ENCODE measurements at places on chromosomes 5 and 9. TPM values are rescaled to one million over a fixed set of nuclear protein-coding genes. Genes with fewer than 3 reads are reported as not detected.
A peak's percentile ranks its signal among the peaks of the same experiment; 100 is the strongest.

GRCh38 chr9:112548051-112548440 is 61.4 kb downstream of the KIAA1958 start:
- no peak overlapping the region for H3K27ac ChIP-seq
- DNase-seq, result no peak
- no peaks in the 10 kb centered on the region for H3K36me3 ChIP-seq
- no peaks in the 10 kb centered on the region for H3K4me1 ChIP-seq

DNA sequence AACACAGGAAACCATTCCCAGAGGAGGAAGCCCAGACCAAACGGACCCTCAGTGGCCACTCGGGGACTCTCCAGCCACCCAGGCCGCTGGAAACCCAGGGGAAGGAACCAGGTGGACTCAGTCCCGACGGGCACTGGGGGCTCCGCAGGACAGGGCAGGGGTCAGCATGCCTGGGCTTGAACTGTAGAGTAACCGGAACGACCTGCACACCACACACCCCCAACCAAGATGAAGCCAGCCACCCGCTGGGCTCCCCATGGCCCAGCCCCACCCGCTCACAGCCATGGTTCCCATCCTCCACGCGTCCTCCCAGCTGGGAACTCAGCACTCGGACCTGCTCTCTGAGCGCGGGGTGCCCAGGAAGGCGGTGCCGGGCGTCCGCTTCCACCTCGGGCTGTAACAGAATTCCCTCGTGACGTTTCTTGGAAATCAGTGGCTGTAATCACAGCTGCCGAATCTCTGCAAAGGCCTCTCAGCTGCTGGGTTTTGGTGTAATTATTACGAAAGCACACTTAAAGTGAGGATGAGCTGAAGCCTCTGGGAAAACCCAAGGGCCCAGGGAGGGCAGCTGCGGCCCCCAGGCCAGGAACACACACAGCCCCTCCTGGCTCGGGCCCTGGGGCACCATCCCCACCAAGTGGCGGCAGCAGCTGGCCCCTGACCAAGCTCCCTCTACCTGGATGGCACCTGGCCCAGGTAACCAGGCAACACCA is 13.8 kb downstream of the NACC2 start:
- H3K36me3 ChIP-seq, result no peaks in the 10 kb centered on the region
- H3K27me3 ChIP-seq, result no peaks in the 10 kb centered on the region
- peaks cover 18% of the 10 kb centered on the region for H3K4me1 ChIP-seq
- H3K4me3 ChIP-seq, result no peak overlapping the region
- DNase-seq, result no peak

- H3K4me1 ChIP-seq, result peaks cover 29% of the 10 kb centered on the region
- H3K4me3 ChIP-seq, result peak overlapping the region; percentile 44
- H3K27me3 ChIP-seq, result peaks cover 61% of the 10 kb centered on the region
- no peak overlapping the region for H3K27ac ChIP-seq
Measured at GRCh38 chr9:93960221-93960970, 5.2 kb upstream of the BARX1 start.

PCDHA3 gene
- 0.18 TPM for total RNA-seq

All from esophagus squamous epithelium (tissue), 5 donors.